ENCODE measurements at places on chromosomes 11 and 22.

DNA sequence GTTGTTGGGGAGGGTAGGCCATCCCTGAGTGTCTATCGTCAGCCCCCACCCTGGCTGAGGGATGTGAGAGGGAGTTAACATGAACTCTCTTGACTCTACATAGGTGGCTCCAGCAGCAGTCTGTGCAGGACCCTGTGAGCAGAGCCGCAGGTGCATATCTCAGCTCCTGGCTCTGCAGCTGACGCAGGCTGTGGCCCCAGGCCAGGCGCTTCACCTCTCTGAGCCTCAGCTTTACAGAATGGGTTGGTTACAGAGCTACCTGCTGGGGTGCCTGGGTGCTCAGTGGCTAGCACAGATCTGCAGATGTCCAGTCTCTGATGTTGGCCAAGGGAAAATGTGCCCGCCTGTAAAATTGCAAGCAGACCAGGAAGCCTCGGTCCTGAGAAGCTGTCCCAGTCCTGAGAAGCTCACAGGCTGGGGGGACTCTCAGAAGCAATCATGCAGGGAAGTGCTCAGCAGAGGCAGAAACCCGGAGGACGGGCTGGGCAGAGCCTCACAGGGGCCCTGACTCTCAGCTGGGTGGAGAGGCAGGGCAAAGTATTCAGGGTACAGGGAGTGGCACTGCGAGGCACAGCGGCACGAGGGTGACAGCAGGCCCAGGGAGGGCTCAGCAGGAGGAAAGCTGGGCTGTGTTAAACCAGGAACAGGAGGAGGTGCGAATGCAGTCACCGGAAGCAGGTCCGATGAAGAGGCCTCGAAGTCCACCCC, 15.9 kb upstream of the LRP5 start:
- no peak for DNase-seq

DNA sequence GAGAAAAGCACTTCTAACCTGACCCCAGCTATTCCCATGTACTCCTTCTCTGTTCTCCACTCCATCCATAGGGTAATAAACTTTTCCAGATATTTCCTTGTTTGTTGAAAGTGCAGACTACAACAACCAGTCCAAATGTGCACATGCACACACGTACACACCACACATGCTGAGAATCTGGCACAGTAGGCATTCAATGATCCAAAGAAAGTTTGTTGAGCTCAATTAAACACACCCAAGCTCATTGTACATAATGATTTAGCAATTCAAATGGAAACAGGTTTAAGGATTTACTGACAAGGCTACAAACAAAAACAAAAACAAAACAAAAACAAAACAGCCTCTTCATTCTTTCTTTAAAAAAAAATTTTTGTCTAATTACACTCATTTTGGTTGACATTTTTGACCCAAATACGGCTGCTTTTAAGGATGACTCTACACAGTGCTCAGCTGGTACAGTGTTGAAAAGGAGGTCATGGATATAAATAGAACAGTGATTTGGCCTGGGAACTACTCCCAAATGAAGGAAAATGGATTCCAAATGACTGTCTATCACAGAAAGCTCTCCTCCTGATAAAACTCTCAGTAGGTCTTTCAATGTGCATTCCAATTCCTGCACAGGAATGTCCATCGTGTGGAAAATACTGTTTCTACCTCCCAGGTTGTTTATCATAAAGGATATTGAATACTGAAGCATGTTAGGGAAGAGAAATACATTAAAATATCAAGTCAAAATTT, 232.2 kb downstream of the GUCY1A2 start:
- no peak for DNase-seq

GRCh38 chr22:29801796-29802195, 34.6 kb downstream of the UQCR10 start:
- DNase-seq: no peak

- no peak for DNase-seq
Measured at GRCh38 chr22:31707519-31707918, 42.4 kb downstream of the PRR14L start.

- no peak for DNase-seq
Measured at GRCh38 chr22:37716708-37717107, 19.9 kb downstream of the TRIOBP start.

DNA sequence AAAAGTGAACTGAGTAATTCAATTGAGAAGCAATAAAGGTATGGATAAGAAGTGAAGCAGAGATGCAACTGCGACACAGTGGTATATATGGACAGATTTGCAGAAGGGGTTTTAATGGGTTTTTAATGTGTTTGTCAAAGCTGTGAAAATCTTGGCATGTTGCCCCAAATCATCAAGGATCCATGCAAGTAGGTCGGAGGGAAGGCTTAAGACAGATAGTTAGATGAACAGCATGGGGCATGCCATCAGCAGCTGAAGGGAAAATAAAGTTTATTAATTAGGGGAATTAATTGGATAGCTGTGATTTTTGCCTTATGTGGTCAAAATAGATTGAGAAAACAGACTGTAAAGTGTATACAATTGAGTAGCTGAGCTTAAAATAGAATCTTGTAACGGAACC, 840.1 kb downstream of the JRKL start:
- no peak for DNase-seq

DNA sequence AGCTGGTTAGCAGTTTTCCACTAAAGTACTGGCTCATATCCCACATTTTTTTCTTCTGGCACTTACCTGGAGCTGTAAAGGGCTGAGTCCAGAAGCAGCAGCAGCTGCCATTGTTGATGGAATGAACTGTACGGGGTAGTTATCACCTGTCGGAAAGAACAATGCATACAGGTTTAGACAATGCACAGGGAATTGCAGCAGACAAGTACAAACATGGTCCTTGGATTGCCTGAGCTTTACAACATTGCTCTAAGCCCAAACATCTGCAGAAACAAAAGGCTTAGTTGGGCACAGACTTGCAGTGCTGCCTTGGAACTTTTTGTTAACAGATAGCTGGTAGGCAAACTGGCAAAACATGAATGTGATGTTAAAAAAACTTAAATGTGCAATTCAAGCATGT, 258.8 kb downstream of the SOX6 start:
- no peak for DNase-seq

DNA sequence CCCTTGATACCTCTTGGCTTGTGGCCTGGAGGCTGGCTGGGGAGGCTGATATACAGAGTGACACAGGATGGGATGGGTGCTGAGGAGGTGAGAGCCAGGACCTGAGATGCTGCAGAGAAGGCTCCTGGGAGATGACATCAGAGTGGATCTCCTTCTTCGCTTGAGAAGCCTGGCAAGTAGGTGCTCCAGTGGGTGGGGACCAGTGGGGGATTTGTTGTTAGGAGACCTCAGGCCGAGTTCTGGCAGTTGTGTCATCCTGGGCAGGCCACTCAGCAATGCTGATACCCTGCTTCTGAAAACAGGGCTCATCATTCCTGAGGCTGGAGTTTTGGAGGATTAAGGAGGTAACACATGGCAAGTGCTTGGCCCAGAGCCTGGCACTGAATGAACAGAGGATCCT, 1.9 kb upstream of the NDUFV1 start:
- no peak for DNase-seq

DNA sequence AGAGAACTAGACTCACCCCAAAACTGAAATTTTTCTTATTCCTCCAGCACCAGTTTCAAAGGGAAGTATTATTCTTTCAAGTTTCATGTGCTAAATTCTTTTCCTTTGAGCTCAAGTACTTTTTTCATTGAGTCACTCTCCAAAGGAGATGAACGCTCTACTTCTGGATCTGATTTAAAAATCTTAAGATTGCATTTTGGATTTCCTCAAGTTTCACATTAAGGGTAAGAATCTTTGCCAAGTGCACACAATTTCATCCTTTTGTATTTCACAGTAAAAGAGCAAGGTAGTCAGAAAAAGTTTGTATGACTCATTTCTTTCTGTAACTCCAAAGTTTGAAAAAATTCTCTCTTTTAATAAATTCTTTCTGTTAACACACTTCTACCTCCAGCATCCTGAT, 435.5 kb downstream of the RAB38 start:
- no peak for DNase-seq

GRCh38 chr11:3803726-3804495, 4.4 kb upstream of the PGAP2 start:
- DNase-seq: no peak

- DNase-seq: peak; percentile 42
Measured at GRCh38 chr11:64132191-64132771, 33.6 kb downstream of the MACROD1 start.

DNA sequence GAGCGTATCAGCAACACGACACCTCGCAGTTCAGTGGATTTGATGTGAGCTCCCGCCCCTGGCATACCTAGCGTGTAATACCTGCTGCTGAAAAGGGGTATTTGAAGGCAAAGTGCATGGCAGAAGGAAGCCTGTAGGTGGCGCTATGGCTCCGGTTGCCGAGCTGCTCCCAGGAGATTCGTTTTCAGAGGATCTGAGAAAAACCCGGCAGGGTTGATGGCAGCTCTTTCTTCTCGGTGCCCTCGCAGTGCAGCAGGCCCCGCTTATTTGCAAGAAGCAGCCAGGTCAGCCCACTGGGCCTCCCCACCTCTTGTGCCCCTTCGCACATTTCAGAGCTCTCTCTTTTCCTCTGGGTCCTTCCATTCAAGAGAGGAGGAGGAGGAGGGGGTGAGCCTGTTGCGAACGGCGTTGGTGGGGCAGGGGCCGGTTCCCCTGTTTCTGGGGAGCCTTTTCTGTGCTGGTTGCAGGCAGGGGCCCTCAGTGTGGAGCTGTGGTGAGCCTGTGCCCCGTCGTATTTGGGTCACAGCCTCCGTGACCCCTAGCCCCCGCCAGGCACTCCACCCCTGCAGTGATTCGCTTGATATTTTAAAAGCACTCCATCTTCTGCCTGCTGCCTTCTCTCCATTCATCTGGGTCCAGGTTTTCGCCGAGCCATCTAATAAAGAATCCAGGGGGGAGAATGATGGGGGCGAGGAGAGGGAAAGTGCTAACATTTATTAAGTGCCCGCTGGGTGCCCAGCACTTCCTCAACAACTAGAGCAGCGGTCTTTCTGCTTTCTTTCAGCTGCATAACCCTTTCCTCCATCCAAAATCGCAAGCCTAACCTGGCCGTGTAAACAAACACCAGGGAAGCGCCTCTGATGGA, 85.3 kb upstream of the SYT13 start:
- DNase-seq: peak; percentile 52

- DNase-seq: no peak
Measured at GRCh38 chr11:131874070-131874469, 503.7 kb downstream of the NTM start.

DNA sequence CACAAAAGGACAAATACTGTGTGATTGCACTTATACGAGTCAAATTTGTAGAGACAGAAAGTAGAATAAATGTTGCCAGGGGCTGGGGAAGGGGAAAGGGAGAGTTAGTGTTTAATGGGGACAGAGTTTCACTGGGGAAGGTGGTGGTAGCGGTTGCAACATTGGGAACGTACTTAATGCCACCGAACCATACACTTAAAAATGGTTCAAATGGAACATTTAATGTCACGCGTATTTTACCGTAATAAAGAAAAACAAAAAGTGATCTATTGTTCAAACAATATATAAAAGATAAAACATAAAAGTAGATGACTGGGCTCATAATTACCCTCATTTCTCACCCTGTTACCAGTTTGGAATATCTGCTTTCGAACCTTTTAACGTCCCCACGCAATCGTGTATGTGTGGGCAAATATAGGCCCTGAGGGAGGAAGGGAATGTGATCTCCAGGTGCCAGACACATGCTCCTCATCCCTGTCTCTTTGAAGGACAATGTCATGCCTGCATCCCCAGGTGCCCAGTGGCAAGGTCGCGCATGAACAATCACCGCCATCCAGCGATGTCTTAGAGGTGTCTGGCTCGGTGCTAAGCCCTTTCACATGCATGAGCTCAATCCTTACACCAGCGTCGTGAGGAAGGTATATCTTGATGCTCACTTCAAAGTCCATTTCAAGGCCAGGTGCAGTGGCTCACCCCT, 35.3 kb downstream of the LIF start:
- no peak for DNase-seq

DNA sequence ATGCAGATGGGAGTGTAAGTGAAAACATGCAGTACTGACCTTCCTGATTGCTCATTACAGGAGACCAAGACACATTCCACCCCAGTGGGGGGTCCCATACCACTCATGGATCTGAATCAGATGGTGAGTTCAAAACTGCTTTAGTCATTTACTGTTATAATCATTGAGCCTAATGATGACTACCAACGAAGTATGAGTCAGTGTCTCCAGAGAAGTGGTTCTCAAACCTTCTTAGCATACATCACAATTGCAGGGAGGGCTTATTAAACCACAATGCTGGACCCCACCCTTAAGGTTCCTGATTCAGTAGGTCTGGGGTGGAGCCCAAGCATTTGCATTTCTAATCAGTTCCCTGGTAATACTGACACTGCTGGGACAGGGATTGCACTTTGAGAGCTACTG, 75.8 kb downstream of the CD44 start:
- no peak for DNase-seq

- DNase-seq: no peak
Measured at GRCh38 chr22:28430466-28431025, 249.1 kb downstream of the TTC28 start.

DNA sequence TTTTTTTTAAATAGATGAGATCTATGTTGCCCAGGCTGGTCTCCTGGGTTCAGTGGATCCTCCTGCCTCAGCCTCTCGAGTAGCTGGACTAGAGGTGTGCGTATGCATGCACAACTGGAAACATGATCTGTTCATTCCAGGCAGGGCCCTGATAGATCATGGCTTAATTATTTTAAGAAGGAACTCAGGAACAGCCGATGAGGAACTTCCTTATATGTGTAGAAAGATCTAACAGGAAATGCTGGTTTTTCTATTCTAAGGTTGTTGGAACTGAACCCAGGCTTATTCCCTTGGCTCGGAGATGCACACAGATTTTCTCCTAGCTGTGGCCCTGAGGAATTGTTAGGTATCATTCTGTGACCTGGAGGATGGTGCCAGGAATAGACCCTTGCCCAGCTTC, 32.4 kb downstream of the SPECC1L start:
- no peak for DNase-seq

- DNase-seq: peak; percentile 80
Measured at GRCh38 chr11:36300650-36301049, 4.6 kb downstream of the PRR5L start.

GRCh38 chr11:17599460-17599925, 52.4 kb downstream of the OTOG start:
- no peak for DNase-seq

- DNase-seq: no peak
Measured at GRCh38 chr22:47202819-47203553, 440.5 kb downstream of the TBC1D22A start.

- no peak for DNase-seq
Measured at GRCh38 chr11:43751726-43752125, 71.2 kb downstream of the HSD17B12 start.

GRCh38 chr11:26976389-26976788, 17.5 kb upstream of the FIBIN start:
- DNase-seq: no peak

DNA sequence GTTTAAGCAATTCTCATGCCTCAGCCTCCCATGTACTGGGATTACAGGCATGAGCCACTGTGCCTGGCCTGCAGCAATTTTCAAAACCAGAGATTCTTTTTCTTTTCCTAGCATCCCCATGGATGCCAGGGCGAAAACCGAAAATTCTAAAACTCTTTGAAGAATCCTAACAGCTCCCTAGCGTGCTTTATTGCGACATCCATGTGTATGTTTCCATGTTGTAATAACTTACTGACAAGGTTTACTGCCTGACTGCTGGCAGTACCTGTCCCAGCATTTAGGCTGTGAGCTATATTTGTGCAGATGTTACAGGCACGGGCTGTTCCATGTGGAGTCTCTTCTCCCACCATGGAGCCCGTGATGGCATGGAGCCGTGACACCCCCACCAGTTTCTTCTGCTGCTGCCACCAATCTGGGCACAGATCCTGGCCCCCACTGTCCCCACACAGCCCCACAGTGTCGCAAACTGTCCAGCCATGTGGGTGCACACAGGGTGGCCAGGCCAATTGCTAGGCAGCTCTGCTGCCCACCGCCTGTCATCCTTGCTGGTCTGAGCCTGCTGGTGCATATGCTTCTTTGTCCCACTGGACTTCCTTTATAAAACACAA, 7.1 kb upstream of the TAB1 start:
- DNase-seq: no peak

- DNase-seq: no peak
Measured at GRCh38 chr22:37803195-37803638, 4.5 kb upstream of the GCAT start.

Measured in pons (tissue), 1 donor.